ENCODE measurements at places on chromosomes 5 and 9.

- no peak for DNase-seq
Measured at GRCh38 chr9:32180597-32180996, 203.8 kb upstream of the ACO1 start.

DNA sequence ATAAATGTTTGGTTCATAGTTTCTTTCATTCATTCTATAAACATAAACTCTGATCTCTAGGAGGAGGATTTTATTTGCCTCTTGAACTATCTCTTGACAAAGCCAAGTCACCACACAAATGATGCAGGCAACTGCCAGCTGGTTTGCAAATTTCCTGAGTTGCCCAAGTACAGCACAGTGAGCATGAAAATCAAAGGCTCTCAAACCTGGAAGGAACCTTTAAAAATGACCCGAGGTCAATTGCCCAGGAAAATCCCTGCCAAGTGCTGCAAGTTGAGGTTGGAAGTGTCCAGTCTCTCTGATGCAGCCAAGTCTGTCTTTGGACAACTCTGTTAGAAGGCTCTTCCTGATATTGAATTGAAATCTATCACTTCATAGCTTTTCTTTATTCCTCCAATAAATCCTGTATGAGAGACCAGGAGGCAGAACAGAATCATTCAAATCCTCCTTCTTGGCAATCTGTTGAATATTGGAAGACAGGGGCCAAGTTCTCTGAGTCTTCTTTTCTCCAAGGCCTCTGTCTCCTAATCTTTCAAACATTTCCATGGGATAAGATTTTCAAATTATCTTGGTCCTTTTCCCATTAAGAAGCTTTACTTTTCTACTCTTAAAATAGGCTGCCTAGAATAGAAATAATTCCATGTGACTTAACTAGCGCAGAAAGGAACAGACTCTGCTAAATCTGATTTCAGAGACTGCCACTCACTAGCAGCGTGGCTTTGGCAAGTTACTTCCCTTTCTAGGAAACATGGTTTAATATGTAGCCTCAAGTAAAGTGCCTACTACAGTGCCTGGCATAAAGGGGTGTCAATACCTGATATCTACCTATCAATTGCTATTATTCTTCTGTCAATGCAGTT, 159.2 kb downstream of the SNX18 start:
- peak; percentile 9 for DNase-seq

GRCh38 chr5:14531668-14532067, 49.9 kb upstream of the OTULINL start:
- no peak for DNase-seq

DNA sequence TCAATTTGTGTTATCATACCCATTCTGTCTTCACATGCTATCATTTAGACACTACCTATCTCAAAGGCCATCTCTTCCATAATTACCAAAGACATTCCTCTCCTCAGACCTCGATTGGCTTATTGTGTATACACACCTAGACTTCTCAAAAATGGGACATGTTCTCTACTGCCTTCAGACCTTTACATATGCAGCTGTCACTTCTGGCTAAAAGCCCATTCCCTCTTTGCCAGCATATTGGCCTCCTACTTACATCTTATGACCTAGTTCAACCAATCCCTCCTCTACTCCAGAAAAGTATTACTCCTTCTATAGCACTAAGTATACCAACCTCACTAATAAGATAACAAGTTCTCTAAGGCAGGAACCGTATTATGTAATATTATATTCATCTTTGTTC, 84.4 kb downstream of the RAPGEF6 start:
- no peak for DNase-seq

- no peak for DNase-seq
Measured at GRCh38 chr9:96616817-96617438, 2.7 kb downstream of the CDC14B start.

DNA sequence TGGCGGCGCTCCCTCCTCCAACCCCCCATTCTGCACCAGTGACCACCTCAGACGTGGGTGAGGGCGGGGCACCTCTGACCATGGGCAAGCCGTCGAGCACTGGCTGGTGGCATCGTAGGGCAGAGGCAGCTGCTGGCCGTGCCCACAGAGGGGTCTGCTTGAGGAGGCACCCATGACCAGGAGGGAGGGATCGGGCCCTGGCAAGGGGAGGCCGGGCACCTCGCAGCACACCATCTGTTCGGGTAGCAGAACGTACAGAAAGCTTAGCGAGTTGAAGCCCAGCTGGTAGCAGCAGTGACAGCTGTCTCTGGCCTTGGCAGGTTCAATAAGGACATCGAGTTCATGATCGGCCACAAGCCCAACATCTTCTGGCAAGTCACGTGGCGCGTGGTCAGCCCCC, 4.3 kb upstream of the SLC6A18 start:
- no peak for DNase-seq

DNA sequence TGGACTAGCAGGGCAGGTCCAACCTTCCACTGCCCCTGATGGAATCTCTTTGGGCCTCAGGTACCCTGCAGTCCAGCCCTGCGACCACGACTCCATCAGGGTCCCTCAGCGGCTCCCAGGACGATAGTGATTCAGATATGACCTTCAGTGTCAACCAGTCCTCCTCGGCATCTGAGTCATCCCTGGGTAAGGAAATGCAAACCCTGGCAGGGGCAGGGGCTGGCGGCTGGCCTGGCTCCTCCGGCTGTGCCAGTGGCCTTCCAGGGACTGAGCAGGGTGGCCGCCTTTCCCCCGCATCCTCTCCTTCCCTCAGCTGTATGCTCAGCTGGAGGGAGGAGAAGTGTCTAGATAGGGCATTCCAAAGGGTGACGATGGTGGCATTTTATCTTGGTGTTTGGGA, 45.0 kb downstream of the NEURL1B start:
- no peak for DNase-seq

- DNase-seq, result peak; percentile 30
Measured at GRCh38 chr9:20524776-20525175, 97.5 kb downstream of the MLLT3 start.

DNA sequence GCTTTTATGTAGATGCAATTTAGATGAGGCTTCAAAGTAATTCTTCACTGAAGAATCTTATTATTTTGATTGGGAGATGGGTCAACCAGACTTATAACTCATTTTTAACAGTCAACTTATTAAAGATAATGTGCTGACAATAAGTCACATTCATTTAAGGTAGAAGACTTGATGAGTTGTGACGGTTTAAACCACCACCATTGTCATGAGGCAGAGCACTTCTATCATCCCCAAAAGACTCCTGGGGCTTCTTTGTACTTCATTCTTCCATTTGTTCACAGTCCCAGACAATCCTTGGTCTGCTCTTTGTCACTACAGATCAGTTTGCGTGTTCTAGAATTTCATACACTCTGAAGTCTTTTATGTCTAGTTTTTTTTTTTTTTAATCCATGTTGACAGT, 346.1 kb downstream of the RASEF start:
- DNase-seq, result no peak

GRCh38 chr5:96657068-96657467, 5.1 kb upstream of the CAST start:
- DNase-seq, result peak; percentile 87

DNA sequence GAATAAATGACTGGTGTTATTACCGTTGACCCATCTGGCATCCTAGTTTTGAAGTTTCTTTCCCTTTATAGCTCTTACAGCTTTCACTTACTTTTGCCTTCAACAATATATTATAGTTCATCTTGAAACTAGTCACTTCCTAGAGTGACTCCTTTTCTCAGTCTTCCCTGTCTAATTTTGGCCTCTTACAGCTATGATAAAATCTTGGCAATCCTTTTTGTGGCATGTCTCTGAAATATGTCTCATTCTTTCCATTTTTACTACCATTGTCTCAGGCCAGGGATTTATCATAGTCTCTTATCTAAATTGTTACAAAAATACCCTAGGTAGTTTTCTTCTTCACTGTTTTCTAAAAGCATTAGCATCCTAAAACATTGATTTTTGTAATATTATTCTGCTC, 621.3 kb upstream of the ZNF608 start:
- no peak for DNase-seq

DNA sequence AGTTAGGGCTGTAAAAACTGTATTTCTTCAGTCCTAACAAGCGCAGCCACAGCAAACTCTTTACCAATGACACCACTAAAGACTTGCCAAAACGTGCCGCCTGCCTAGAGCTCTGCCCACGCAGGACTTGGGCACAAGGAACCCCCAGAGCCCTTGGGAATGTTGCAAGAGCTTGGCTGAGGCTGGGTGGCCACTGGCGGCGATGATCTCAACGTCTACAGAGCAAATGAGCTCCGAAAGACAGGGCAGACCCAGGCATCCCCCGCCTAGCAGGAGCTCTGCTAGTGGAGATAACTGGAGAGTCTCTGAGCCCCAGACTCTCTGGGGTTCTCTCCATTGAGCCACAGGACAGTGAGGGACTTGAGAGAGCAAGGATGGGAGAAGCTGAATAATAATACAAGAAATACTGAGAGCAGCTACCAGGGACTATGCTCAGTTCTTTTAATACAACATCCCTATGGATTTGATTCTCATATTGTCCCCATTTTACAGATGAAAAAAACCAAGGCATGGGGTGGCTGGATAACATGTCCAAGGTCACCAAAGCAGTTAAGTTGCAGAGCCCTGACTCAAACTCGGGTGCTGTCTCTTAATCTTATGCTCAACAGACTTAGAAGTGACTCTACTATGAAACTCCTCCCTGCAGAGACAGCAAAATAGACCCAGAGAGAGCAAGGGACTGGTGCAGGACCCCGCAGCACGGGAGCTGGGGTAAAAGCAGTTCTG, 32.5 kb downstream of the SHB start:
- DNase-seq, result peak; percentile 24

DNA sequence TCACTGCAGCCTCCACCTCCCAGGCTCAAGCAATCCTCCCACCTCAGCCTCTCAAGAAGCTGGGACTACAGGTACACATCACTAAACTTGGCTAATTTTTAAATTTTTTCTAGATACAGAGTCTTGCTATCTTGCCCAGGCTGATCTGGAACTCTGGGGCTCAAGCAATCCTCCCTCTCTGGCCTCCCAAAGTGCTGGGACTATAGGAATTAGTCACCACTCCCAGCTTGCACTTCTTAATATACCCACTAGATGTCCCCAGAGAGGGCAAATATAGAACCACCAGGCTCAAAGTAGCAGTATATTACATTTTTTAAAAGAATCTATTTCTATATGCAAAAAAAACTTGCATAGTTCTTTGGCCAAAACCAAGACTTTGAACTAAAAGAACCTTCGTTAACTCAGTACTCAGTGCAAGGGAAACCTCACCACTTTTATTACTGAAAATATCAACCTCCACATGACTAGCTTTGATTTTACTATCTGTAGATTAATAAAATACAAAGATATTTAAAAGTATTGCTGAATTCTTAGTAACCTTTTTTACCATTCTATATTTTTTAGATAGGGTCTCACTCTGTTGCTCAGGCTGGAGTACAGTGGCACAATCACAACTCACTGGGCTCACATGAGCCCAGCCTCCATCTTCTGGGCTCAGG, 25.8 kb upstream of the HSD17B3 start:
- DNase-seq, result peak; percentile 53

GRCh38 chr5:167849874-167850273, 441.6 kb upstream of the WWC1 start:
- no peak for DNase-seq

DNA sequence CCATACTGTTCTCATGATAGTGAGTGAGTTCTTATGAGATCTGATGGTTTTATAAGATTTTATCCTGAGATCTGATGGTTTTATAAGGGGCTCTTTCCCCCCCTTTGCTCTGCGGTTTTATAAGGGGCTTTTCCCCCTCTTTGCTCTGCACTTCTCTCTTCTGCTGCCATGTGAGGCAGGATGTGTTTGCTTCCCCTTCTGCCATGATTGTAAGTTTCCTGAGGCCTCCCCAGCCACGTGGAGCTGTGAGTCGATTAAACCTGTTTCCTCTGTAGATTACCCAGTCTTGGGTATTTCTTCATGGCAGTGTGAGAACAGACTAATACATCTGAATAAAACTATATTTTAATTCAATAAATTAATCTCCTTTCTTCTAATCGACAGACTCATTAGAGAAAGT, 64.9 kb upstream of the ZSWIM6 start:
- no peak for DNase-seq

DNA sequence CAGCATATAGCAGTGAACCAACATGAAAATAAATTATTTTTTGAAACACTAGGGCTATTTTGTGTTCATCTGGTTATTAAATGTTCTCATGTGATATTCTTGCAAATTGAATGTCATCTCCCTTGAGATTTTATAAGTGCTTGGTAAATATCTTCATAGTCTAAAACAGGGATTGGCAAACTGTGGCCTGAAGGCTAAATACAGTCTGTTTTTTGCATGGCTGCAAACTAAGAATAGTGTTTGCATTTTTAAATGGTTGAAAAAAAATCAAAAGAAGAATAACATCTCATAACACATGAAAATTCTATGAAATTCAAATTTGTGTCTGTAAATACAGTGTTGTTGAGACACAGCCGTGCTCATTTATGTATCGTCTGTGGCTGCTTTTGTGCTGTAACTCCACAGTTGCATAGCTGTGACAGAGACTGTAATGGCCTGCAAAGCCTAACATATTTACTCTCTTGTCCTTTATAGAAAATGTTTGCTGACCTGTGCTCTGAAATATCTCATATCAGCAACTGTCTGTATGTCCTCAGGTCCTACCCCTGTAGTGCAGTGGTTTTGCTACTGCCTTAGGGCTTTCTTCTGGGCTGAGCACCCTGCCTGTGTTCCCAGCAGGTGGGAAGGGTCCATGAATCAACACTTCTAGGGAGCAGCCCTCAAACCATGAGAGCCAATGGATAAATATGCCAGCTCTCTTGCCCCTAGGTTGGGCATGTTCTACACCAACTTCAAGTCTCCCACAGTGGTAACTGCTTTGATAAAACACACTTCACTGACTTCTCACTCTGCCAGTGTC, 41.7 kb upstream of the ARRDC3 start:
- no peak for DNase-seq

GRCh38 chr5:181204826-181205760, at the start of gene TRIM7:
Gene TRIM7 (minus strand): TSS chr5:181205196. CDS start chr5:181205110, 86 bp downstream.
- DNase-seq, result no peak

GRCh38 chr9:36479101-36479500, 79.0 kb upstream of the RNF38 start:
- DNase-seq, result no peak

GRCh38 chr5:1516615-1517601, 6.9 kb downstream of the LPCAT1 start:
- DNase-seq, result no peak

GRCh38 chr5:40738502-40738901, 17.3 kb downstream of the TTC33 start:
- no peak for DNase-seq

DNA sequence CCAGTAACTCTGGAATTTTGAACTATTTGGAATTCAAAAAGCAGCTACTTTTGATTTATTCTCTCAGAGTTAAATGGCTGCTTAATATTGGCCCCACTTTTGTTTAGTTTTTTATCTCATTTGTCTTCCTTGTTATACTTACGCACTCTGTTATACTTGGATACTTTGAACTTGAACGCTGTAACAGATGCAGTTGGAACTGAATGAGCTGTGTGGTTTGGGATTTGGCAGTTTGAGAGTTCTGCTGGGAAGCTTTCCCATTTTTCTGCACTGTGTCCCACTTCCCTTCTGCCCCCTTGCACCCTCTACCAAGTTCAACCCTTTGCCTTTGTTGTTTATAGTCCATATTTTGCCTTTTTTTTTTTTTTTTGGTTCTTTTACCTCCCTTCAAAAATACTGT, 3.8 kb downstream of the RHOBTB3 start:
- DNase-seq, result no peak
